ENCODE measurements at places on chromosomes 4 and X.

DNA sequence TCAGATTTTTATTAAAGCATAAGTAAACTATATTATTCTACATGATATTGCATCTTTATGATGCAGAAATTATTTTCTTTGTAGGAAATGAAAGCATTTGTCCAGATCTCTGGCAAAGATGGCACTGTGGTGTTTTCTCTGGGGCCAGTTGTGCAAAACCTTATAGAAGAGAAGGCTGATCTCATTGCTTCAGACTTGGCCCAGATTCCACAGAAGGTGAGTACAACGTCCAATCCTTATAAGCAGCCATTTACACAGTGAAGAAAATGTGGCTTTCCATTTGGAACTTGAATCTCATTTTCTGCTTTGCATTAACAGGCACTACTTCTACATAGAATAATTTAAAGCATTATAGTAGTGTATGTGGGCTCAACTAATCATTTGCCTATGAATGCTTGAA is 6.9 kb upstream of the UGT2B7 start:
- no peak for DNase-seq

- no peak for DNase-seq
These were observed 43.1 kb downstream of the TMEM164 start for GRCh38 chrX:110046001-110046400.

DNA sequence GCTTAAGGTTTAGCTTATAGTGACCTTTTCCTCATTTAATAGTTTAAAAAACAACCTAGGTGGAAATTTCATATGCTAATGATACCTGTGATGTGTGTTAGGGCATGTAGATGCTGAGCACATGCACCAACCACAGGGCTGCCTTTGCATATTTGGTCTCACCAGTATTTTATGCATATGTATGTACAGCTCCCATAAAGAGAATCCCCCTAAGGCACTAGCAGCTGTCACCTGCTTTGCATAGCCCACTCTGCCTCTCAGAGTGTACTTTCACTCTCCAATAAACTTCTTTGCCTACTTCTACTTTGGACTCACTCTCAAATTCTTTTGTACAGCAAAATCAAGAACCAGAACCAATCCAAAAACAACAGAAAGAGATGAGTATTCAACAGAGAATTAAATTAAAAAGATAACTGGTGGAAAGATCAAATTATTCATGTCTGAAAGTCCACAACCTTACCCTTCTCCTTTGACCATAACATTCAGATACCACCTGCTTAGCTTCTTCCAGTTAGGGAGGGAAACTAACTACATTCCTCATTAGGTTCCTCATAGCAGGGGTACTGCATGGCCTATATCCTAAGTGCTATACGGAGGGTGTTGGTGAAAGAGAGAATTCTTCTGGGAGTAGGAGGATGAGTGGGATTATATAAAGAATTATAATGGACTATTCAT is 250.5 kb downstream of the STPG2 start:
- no peak for DNase-seq

GRCh38 chrX:118682258-118683014 is 45.0 kb upstream of the IL13RA1 start:
- no peak for DNase-seq

DNA sequence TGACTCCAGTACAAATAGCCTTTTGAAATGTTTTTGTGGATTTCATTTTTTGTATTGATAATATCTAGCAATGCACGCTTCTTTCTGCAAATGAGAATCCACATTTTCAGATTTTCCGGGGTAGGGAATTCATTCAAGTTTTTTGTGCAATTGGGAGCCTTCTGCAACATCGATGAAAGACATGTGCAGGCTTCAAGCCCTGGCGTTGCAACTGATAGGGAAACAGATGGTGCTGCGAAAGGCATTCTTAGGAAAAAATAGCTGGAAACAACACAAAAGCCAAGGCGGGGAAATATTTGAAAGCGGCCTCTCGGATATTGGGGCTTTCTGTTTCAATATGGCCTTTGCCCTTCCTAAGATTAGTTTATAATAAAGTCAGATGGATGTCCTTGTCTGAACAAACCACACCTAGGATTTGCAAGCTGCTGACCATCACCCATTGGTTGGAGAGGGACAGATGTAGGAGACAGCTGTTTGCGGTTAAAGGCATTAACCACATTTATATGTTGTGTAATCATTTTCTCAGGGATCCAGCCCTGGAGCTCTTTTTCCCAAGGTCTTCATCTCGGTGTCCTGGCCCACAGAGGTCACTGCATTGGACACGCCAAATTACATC is 136.5 kb downstream of the PRKX start:
- no peak for DNase-seq
